ENCODE measurements at places on chromosomes 6 and 20.

DNA sequence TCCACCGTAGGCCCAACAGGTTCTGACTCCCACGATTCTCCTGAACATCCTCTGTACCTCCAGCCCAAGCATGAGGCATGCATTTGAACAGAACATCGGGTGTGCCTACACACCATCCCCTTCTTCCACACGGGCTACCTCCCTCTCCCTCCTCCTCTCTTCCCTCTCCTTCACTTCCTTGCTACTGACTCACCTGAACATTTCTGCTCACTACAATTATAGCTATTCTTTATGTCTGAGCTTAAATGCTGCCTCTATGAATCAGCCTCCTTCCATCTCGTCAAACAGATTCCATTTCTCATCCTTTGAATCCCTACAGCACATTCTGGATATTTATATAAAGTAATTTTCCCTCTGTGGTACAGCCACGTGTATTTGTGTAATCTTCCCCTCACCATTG lies 71.4 kb upstream of the MYLIP start:
- DNase-seq: no peak

GRCh38 chr20:60202046-60202445 lies 243.8 kb downstream of the CDH26 start:
- DNase-seq: no peak

DNA sequence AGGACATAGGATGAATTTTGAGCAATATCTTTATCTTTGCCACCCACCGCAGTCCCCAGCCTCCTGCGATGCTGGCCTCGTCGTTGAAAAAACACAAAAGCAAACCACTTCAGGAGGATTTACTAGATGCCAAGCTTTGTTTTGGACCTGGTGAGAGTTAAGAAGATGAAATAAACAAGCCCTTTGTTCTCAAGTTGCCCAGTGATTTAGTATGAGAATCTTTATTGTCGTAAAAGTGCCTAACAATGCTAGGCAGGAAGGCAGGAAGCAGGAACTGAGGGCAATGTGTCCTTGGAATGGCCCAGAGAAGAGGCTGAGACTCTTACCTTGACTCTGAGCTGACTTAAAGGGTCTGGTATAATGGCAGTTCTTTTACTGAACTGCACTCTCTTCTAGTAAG lies 116.0 kb downstream of the TRMT11 start:
- DNase-seq: no peak

DNA sequence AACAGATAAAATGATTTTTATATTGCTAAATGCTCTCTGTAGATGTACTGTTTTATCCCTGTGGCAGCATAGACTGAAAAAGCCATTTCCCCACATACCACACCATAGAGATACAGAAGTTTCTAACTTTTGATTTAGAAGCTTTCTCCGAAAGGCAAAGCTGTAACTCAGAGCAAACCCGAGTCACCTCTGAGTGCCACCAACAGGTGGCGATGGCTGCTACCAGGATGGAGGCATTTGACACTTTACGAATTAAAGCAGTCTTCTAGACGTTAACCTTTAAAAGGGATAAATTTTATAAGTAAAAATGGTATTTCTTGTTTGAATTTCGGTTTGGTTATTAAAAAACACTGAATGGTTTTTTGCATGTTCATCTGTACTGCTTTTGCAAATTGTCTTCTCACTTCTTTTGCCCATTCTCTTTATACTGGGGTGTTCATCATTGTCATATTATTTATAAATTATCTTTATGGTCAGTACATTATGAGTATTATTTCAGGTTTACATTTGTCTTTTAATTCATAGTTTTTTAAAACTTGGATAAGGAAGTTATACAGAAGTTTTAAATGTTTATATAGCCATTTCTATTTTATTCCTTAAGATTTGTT lies 201.0 kb upstream of the CEP162 start:
- DNase-seq: peak; percentile 45

GRCh38 chr20:6767536-6768227 lies at the start of gene BMP2:
Gene BMP2, plus strand, starts transcription at chr20:6767686. Its CDS starts 2,441 bp downstream, at chr20:6770127.
- DNase-seq: peak; percentile 44

DNA sequence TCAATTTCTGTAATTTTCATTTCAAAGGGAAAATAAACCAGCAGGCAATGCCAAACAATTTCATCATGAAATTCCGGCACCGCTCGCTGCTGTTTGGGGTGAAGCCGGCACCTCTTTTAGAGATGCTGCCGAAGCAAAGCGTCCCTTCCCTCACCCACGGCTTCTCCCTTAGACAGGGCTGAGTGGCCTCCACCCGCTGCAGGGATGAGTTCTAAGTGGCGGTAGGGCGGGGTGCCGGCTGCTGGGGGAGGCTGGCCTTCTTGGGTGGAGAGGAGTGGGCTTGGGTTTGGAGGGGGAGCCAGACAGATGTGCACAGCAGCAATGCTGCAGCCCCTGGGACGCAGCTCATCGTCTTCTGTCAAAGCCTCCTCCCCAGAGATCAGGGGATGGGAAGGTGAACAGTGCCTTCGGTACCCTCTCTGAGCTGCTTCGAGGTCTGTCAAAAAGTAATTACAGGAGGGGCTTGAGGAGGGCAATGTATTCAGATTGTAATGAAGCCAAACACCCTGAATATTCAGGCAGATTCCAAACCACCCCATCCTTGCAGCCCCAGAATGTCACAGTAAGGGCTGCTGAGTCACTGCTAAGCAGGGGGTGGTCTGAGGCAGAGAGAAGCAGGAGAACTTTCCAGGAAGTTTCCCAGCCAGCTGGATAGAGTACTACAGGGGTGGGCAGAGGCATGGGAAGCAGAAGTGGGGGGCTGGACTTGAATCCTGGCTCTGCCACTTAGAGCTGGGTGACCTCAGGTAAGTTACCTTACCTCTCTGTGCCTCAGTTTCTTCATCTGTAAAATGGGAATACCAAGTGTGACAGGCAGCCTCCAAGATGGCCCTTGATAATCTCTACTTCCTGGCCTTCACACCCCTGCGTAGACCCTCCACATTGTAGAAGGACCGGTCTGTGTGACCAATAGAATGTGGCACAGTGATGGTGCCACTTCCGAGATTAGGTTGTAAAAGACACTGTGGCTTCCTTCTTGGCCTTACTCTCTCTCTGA lies 96.6 kb downstream of the SULF2 start:
- peak; percentile 69 for DNase-seq

DNA sequence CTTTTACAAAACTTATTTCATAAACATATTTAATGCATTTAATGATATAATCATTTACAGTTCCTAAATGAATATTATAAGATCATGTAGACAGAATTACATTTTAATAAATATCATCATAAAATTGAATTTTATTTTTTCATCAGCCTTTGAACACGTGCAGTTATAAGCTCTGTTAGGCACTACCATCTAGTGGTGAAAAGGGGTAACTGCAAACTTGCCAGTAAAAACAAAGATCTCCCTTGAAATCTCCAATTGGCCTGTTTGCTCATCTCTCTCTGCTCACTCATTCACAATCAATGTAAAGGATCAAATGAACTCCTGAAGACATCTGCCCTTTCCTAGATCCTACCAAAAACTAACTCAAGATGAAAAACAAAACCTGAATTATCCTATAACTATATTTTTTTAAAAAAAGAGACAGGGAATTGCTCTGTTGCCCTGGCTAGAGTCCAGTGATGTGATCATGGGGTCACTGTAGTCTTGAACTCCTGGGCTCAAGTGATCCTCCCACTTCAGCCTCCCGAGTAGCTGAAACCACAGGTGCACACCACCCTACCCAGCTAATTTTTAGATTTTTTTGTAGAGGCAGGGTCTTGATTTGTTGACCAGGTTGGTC lies 31.7 kb downstream of the SAMHD1 start:
- no peak for DNase-seq

- DNase-seq: no peak
Observed at GRCh38 chr20:40984496-40984895, 44.1 kb upstream of the TOP1 start.

- peak; percentile 69 for DNase-seq
Observed at GRCh38 chr6:155495011-155495768, 39.6 kb upstream of the NOX3 start.

DNA sequence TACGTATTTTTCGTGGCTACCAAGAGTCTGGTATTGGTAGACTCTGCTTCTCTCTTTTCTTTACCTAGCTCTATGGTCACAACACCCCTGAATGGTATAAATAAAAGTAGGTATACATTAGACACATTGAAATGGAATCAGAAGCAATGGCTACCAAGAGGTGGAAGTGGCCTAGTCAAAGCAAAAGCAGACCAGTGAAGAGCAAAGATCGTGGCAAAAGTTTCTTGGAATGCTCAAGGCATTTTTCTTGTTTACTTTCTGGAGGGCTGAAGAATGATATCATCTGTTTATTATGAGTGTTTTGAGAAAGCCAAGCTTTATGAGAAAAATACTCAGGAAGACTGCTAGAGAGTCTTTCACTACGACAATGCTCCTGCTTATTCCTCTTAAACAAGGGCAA lies 28.6 kb upstream of the MOCS1 start:
- DNase-seq: no peak

Measured in H9 (cell line).